ENCODE measurements at places on chromosomes 7 and 10.

GRCh38 chr7:47738563-47739166 lies 156.8 kb upstream of the TNS3 start:
- DNase-seq: no peak

GRCh38 chr7:123569352-123570010 lies 11.9 kb upstream of the NDUFA5 start:
- no peak for DNase-seq

DNA sequence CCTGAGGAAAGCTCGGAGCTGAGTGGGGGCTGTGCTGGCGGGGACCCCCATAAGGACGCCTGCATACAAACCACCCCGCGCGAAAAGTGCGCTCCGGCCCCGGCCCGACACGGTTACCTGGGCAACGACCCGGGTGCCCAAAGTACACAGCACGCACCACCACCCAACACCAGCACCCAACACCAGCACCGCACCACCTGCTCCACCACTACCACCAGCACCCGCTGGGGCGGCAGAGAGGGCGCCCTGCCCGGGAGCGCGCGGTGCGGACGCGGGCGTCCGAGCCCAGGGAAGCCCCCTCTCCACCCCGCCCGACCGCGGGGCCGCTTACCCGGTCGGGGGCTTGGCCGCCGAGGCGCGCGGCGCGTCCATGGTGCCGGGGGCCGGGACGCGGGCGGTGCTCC lies 345 bp downstream of the COBL start:
- no peak for DNase-seq

- peak; percentile 29 for DNase-seq
Measured at GRCh38 chr7:43906331-43907010, at the start of gene URGCP. Gene URGCP (minus strand): TSS chr7:43906596. CDS start chr7:43906575, 21 bp downstream.

DNA sequence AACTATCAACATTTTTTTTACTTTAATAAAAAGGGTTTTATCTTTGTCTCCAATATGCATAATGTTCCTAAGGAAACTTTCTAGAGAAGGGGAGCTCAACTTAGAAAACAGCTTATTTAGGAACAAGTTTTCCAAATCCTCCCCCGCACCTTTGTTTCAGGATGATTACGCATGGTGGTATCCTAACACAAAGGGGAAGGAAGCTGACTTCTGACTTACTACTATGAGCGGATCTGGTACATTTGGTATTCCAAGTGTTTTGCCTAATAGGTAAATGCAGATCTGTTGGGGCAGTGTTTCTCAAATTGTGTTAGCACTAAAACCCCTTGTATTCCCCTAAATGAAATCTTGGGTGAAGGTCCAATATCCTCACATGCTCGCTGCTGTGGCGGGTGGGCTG lies 229.3 kb upstream of the KLF14 start:
- DNase-seq: no peak

DNA sequence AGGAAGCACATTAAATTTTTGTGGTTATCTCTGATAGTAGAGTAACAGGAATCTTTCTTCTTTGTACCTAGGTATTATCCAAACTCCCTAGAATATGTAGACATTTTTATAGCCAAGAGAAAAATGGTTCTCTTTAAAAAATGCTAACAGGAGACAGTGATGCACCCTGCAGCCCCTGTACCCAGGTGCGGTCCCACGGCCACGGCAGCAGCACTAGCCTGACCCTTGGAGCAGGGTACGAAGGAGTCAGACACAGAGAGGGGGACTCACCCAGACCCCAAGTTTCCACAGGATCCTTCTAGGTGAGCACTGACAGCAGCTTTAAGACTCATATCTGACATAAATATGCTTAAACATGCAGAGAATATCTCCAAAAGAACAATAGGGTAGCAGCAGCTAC lies 60.4 kb downstream of the NUDCD3 start:
- DNase-seq: no peak

DNA sequence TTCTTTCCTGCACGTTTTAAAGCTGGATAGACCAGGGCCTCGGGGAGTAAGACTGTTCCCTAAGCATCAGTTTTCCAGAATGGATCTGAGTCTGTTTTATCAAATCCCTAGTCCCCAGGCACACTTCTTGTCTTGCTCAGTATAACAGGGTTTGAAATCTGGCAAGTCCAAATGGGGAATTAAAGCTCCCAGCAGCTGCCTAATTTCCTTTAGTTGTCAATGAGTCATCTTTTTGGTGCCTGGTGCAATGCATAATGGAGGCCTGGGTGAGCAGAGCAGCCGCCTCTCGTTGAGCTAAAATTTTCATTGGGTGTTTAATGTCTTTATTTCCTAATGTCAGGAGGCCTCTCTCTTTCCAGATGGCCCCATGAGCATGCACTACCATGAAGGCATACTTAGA lies 87.9 kb downstream of the STRA8 start:
- no peak for DNase-seq

Data from activated CD4-positive, alpha-beta T cell treated with anti-CD3 and anti-CD28 coated beads for 24 hours (primary cell).